ENCODE measurements at places on chromosomes 16 and 17.

- H3K27ac ChIP-seq: no peak overlapping the region
- no peaks in the 10 kb centered on the region for H3K27me3 ChIP-seq
- H3K36me3 ChIP-seq: no peaks in the 10 kb centered on the region
- no peak overlapping the region for H3K4me3 ChIP-seq
Measured at GRCh38 chr17:17890773-17891759, 54.3 kb upstream of the SREBF1 start.

DNA sequence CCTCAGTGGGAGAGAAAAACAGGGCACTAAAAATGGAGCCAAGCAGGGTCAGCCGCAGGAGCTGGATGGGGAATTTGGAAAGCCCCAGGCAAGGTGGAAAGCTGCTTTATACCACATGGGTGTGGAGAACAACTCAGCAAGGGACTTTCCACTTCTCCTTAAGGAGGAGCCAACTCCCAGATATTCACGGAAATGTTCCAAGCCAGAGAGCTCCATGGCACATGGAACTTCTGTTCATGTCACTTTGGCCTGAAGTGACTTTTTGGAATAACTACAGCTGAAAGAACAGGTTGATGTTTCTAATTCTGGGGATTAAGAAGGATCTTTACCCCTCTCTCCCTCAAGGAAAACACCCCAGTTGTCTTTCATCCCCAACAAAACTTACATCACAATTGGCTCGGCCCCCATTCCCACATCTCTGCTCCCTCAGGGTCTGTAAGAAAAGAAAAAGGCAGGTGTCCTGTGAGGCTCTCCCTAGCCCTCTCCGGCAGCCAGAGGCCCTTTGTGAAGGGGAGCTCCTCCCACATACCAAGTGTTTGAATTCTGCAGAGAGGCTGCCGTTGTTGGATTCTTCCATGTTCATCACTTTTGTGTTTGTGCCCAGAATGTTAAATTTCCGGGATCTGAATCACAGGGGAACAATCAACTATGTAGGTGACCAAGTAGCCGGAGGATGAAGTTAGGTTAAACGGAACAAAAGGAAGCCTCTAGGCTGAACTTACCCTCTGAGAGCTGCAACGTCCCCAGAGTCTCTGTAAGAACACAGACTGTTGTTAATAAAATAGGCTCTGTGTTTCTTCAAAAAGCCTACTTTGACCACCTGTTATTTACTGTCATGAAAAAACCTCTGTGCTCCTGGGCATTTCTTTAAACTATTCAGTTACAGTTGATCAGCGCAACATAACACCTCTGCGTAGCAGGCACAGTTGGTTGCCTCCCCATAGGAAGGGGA lies 41.0 kb downstream of the STAT5A start:
- peaks cover 52% of the 10 kb centered on the region for H3K4me1 ChIP-seq
- H3K36me3 ChIP-seq: peaks cover 16% of the 10 kb centered on the region
- peak overlapping the region; percentile 98 for H3K27ac ChIP-seq
- DNase-seq: no peak
- no peaks in the 10 kb centered on the region for H3K27me3 ChIP-seq
- H3K4me3 ChIP-seq: no peak overlapping the region

GRCh38 chr16:28925386-28926228 lies 569 bp upstream of the RABEP2 start:
- DNase-seq: no peak
- H3K4me3 ChIP-seq: peak overlapping the region; percentile 81
- no peaks in the 10 kb centered on the region for H3K27me3 ChIP-seq
- peak overlapping the region; percentile 98 for H3K27ac ChIP-seq
- no peaks in the 10 kb centered on the region for H3K36me3 ChIP-seq

DNA sequence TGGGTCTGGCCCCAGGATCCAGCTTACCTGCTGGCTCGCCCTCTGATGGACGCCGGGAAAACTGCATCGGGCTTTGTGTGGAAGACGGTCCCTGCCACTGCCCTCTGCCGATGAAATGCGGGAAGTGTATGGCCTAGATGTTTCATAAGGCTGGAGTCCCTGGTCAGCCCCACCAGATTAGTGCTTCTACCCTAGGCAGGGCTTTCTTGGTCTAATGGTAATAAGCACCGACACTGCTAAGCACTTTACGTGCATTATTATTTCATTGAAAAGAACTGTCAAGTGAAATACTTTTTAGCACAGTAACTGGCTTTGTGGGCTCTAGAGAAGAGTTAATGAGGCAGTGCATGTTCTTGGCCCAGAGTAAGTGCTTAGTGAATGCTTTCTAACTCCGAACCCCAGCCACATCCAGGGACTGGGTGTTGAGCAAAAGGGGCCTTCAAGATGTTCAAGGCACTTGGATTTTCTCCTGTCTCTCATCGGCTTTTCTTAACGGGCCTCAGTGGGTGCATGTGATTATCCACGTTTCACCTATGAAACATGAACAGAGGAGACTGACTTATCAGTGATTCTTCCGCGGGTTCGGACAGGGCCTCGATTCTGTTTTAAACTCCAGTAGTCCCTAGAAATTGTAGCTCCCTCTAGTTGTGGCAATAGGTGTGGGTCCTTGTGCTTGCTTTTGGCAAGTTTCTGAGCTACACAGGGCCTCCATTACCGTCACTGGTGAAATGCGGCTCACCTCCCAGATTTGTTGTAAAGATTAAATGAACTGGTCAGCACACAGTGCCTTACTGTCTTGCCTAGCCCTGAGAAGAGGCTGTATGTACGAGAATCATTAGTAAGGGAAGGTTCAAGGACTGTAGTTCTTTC lies 6.6 kb downstream of the TRAF4 start:
- H3K27ac ChIP-seq: peak overlapping the region; percentile 99
- no peaks in the 10 kb centered on the region for H3K36me3 ChIP-seq
- DNase-seq: peak; percentile 81
- peaks cover 51% of the 10 kb centered on the region for H3K4me1 ChIP-seq

- no peak overlapping the region for H3K4me3 ChIP-seq
- H3K27me3 ChIP-seq: no peaks in the 10 kb centered on the region
- DNase-seq: no peak
- H3K4me1 ChIP-seq: no peaks in the 10 kb centered on the region
Measured at GRCh38 chr16:57514791-57515600, 21.4 kb downstream of the CCDC102A start.

- H3K4me1 ChIP-seq: peaks cover 6% of the 10 kb centered on the region
- H3K27ac ChIP-seq: no peak overlapping the region
- no peaks in the 10 kb centered on the region for H3K27me3 ChIP-seq
- no peak for DNase-seq
- H3K4me3 ChIP-seq: no peak overlapping the region
Measured at GRCh38 chr17:79147746-79148506, 73.3 kb downstream of the ENGASE start.

DNA sequence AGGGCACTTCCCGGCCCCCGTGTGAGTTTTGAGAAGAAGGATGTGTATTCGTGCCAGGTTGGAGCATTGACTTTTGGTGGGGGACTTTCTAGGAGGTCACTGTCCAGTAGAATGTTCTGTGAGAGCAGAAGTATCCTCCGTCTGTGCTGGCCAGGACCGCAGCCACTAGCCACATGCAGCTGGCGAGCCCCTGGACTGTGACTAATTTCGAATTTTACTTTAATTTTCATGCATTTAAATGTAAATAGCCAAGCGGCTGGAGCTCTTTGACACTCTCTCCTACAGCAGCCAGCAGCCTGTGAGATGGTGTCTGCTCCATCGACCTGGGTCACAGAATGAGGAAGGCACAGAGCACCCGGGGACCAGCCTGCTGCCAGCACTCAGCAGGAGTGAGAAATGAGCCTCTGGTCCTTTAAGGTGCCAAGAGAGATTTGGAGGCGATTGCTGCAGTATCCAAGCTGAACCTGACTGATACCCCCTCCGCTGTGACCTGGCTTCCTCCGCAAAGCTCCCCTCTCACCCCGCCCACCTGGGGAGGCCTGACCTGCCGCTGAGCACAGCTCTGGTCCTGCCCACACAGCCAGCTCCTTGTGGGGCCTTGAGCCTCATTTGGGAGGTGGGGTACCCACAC lies 7.8 kb downstream of the ATP2A3 start:
- no peak for DNase-seq
- H3K27me3 ChIP-seq: no peaks in the 10 kb centered on the region
- H3K4me3 ChIP-seq: no peak overlapping the region
- H3K4me1 ChIP-seq: peaks cover 10% of the 10 kb centered on the region
- H3K27ac ChIP-seq: no peak overlapping the region
- no peaks in the 10 kb centered on the region for H3K36me3 ChIP-seq

DNA sequence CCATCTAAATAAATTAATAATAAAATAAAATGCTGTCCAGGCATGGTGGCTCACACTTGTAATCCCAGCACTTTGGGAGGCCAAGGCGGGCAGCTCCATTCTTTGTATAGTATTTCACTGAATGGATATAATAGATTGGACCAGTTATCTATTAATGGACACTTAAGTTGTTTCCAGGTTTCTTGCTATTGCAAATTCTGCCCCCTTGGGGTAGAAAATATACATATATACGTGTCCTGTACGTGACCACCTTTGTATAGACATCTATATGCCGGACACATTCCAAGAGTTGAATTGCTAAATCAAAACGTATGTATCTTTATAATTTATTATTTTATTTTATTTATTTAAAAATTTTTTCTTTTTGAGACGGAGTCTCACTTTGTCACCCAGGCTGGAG lies 3.9 kb upstream of the EXOC7 start:
- peaks cover 13% of the 10 kb centered on the region for H3K4me1 ChIP-seq
- peaks cover 5% of the 10 kb centered on the region for H3K36me3 ChIP-seq
- no peak for DNase-seq
- H3K4me3 ChIP-seq: no peak overlapping the region

GRCh38 chr17:45222014-45222288 lies 266 bp downstream of the FMNL1 start:
- peak overlapping the region; percentile 51 for H3K4me3 ChIP-seq
- no peaks in the 10 kb centered on the region for H3K36me3 ChIP-seq
- no peaks in the 10 kb centered on the region for H3K27me3 ChIP-seq
- H3K4me1 ChIP-seq: peaks cover 38% of the 10 kb centered on the region
- no peak overlapping the region for H3K27ac ChIP-seq

Data from Panc1 (cell line).